ENCODE measurements at places on chromosomes 6 and 20. TPM values are rescaled to one million over a fixed set of nuclear protein-coding genes. Genes with fewer than 3 reads are reported as not detected.

DNA sequence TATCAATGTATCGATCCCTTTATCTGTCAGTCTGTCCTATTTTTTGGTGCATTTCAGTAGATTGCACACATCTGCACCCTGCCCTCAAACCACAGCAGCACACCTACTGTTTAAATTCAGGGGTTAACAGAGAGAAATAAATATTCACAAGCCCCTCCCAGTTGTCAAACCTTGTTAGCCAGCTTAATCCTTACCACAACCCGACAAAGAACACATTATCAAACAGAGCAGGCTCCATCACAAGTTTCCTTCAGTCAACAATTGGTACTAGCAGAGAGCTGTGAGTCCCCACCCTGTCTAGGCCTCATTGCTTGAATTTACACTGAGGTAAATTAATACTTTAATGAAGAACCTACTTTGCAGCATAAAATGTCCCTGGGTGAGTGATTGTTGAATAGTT is 249.8 kb downstream of the FNDC1 start:
- no peak for DNase-seq

- DNase-seq: no peak
These were observed 9.2 kb downstream of the ATRN start for GRCh38 chr20:3479759-3480615.

- DNase-seq: no peak
These were observed 38.9 kb upstream of the KCNB1 start for GRCh38 chr20:49521356-49521755.

DNA sequence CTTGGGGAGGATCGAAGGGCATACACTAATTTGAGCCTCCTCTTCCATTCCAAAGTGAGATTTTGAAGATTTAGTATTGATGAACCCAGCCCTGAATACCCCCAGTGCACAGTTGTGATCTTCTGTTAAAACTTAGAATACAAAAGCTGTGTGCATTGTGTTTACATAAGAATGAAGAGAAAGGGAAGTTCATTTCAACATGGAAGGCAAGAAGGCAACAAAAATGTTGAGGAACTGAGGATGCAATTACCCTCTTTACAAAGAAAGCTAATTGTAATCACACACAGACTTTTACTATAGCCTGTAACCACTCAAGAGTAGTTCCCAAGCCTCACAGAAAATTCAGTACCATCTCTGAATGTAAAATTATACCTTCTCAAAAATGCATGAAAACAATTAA is 49.3 kb downstream of the GFOD1 start:
- no peak for DNase-seq

GRCh38 chr20:43846516-43846905 is 68.1 kb upstream of the TOX2 start:
- DNase-seq: no peak

DNA sequence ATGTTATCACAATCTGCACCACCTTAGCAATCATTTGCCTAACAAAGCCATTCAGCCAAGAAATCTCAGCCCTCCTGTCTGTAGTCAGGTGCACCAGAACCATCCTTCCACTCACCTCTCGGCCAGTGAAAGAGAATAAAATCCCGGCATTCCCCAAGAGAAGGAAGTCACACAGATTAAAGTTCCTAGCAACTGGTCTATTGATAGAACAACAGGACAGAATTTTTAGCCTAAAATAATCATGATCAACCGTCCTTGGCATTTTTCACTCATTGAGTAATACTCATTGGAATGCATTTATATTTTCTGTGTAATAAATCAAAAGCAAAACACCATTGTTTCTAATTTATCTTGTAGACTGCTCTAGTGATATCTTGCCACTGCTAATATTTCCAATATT is 85.7 kb upstream of the CDH4 start:
- DNase-seq: no peak

DNA sequence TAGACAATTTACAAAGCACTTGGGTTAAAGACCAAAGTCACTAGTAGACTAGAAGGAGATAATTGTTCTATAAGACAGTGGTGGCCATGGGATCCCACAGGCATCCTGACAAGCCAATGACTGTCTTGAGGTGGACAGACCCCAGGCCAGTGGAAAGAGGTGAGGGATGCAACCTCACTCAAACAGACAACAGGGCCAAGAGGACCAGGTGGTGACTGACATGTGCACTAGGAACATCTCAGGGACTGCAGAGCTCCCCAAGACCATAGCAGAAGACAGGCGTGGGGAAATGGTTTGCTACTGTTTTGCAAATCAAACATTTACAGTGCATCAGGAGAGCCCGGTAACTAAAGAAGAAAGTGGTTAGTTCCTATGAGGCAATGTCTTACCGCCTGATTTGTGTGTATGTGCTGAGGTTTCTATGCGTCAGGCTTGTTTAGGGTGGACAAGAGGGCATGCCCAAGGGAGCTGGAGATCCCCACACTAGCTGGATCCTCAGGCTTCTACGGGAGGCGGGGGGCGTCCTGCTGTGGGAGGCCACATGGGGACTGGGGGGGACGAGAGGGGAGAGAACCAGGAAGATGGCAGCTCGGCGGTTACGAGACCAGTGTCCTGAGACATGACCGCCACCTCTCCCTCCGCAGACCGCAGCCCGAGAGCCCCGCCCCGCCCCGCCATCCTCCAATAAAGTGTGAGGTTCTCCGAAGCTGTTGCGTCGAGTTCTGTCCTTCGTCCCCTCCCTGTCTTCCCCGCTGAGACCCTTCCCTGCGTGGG is 623 bp upstream of the MRPS26 start:
- peak; percentile 55 for DNase-seq

DNA sequence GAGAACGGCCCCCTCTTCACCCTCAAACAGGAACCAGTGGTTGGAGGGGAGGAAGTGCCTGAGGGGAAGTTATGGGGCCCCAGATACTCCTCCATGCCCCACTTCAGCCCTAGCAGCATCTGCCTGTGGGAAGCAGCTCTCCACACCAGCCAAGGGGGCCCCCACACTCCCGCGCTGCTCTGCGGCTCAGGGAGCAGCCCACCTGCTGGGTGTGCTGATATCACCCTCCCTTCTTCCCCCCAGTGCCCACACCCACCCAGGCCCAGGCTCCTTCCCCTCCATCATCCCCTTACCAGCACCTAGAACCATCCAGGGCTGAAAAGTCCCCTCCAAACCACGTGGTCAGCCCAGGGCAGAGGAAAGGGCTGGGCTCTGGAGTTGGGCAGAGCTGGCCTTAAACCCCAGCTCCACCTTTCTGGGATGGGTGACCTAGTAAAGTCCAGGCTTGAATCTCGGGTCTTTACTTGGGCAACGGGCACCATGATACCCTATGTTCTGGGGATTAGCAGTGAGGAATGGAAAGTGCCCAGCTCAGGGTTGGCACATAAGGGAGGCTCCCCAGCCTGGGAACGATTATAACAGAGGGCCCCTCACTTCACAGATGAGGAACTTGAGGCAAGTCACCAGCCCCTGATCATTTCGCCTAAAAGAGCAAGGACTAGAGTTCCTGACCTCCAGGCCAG is 663 bp downstream of the LST1 start:
- no peak for DNase-seq

GRCh38 chr6:21595285-21596144 is 2.0 kb downstream of the SOX4 start:
- DNase-seq: peak; percentile 33

DNA sequence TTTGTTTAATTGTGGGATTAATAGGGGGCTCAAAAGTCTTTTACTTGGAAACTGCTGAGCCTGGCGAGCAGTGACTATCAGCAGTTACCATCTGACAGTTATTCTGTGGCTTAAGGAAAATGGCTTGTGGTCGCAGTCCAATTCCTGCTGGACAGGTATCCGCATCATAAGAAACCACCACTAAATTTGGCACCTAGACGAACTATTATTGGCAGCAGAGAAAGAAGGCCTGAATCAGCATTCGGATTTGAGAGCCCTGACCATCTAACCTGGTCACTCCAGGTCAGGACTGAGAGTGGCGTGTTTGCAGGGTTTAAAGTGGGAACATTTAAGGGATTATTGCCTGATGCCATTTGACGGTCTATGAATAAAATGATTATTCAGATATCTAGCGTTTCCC is 146.4 kb downstream of the RPS12 start:
- DNase-seq: no peak

DNA sequence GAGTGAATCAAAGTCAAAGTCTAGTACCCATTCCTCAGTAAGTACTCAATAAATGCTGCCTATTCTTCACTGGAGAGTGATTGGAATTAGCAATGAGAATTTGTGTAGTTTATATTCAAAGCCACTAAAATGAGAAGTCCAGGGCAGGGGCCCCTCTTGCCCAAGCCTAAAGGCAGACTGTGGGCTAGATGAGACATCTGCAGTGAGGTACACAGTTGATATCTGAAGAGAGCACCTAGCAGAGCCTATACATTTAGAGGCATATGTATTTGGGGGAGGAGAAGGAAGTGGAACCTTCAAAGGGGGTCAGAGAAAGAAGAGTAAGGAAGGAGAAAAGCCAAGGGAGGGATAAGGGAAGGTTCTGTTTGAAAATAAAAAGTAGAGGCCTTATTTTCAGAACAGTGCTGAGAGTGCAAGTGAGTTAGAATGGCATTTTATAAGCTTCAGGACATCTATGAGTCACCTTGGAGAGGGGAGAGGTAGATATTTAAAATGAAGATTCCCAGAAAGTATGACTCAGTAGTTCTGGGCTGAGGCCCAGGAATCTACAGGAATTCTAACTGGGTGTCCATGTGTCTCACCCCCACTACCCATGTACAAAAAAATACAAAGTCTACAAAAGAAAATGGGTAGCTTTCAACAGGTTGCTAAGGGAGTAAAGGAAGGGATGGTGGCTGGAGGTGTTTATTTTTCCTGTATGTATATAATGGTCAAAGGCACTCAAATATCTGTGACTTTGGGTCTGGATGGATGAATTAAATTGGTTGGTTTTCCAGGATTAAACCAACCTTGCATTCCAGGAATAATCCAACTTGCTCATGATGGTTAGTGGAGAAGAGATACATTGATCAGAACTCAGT is 135.1 kb downstream of the ZFP64 start:
- no peak for DNase-seq

- DNase-seq: no peak
These were observed 539.3 kb upstream of the ID4 start for GRCh38 chr6:19297880-19298279.

DNA sequence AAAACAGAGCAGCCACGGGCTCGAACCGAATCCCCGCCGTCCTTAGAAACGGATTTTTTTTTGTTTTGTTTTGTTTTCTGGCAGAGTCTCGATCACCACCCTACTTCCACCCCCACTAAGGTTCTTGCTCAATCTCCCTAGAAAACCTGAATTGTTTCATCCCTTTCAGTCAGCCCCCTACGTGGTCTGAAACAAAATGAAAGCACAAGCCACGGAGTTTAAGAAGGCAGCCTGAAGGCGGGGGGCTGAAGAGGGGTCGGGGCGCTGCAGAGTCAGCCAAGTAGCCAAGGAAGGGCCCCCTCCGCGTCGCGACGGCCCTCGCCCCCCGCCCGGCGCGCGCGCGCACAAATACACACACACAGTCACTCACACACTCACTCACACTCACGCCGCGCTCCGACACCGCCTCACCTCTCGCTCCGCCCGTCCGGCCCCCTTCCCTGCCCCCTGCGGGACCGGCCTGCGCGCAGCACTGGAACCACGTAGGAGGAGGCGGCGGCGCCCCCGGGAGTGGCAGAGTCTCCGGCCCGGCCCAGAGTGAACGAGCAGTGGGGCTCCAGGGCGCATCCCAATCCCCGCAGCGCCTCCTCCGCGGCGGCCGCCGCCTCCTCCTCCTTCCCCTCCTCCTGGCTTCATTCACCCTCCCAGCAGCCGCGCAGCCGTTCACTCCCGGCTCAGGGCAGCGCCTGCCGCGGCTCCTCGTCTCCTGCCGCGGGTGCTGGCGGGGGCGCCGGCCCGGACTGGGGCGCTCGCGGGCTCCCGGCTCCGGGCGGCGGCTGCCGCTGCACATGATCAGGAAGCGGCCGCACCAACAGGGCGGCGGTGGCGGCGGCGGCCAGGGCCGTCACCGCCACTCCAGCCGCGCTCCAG is 1.4 kb downstream of the ATXN1 start:
- DNase-seq: peak; percentile 84

DNA sequence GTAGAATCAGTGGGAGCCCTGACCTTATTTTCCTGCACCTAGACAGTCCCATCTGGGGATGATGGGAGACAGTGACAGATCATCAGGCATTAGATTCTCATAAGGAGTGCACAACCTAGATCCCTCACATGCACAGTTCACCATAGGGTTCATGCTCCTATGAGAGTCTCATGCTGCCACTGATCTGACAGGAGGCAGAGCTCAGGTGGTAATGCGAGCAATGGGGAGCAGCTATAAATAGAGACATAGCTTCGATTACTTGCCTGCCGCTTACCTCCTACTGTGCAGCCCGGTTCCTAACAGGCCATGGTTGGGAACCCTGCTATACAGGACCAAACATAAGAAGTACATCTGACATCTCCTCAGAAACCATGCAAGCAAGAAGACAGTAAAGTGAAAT is 31.5 kb upstream of the ASF1A start:
- no peak for DNase-seq

GRCh38 chr6:108995296-108995695 is 99.3 kb downstream of the SESN1 start:
- no peak for DNase-seq

DNA sequence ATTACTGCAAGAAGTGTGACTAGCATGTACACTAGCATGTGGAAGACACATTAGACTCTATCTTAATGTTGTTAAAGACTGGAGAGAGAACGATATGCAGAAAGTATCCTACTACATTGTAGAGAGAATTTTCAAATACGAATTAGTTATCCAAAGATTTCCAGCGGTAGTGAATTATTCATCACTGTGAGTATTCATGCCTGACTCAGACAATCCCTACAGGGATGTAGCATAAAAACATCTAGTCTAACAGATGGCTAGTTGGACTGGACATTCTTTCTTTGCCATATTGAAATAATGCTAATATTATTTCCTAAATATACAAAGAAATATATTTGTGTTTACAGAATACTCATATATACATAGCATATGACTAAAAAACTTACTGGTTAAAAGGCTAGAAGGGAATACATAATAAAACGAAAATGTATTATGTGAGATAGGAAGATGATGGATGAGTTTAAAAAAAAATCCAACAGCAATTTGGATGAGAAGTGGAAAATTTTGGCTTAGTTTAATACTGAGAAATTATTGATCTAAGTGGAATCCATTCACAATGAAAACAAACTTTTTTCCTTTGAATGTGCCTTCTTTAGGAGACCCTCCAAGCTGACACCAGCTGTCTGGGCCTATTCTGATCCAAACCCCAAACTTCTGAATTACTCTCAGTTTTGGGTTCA is 580.7 kb downstream of the RFPL4B start:
- no peak for DNase-seq

- DNase-seq: no peak
These were observed 1.8 kb downstream of the ECHDC1 start for GRCh38 chr6:127341471-127342202.

DNA sequence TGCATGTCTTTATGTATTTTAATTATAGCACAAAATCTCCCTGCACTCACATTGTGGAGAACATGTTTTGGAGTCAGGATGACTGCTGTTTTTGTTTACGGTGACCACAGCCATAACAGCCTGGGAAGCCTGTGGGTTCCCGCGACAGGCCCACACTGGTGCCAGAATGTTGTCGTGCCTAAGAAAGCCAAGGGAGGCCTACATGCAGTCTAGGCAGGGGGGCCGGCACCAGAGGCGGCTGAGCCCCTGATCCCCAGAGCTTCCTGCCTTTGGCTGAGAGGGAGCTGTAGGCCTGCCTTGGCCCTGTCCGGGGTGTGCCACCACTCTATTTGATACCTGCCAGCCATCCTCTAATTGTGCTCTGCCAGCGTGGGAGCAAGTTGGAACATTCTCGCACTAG is 46.7 kb downstream of the TBC1D7 start:
- DNase-seq: no peak

The CLPSL1 gene
- total RNA-seq: not detected

The SLC35D3 gene
- not detected for total RNA-seq

The ANKRD66 gene
- not detected for total RNA-seq

The IMPG1 gene
- not detected for total RNA-seq

The UBE2C gene
- total RNA-seq: 1.4 TPM

The PRL gene
- not detected for total RNA-seq

The LRRC73 gene
- total RNA-seq: not detected

The FRK gene
- total RNA-seq: 1.9 TPM

The KAT14 gene
- 11.9 TPM for total RNA-seq

Measured in omental fat pad (tissue), 4 donors.